Neural crest cell (in vitro differentiated cells): ENCODE measurements at places on chromosomes 12 and 14.

DNA sequence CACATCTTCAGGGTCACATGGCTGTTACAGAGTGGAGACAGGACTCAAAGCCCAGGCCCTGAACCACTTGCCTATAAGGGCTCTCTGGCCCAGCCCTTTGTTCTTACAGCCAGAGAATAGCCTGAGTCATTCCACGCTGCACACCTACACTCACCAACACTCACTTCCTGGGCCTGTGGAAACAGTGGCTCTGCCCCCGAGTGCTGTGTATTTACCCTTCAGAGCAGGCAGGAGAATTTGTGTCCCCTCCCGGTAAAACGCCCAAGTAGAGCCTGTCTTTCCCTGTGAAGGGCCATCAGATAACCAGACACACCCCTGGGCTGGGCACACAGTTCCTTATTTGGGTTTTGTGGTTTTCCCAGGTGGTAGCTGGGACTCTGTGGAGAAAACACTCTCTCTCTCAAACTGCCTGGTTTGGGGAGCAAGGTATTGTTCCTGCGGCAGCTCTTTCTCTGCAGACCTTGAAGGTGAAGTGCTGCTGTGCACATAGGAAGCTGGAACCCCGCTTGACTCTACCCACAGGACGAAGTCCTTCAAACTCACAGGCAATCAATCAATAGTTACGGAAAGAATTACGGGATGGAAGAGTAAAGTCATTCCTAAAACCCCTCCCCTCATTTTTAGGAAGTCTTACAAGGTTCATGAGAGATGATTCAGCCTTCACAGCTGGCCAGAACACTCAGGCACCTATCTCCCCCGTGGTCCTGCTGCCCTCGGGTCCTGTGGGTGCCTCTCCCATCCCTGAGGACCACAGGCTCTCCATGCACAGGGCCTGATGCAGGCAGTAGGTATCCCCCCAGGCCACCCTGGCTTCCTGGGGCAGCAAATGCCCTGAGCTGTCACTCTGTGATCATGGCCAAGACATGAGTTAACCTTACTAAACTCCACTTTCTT, 20.3 kb downstream of the FIGNL2 start:
- no peak for DNase-seq

- DNase-seq: no peak
These were observed 47.7 kb downstream of the NOC4L start for GRCh38 chr12:132191715-132192553.

DNA sequence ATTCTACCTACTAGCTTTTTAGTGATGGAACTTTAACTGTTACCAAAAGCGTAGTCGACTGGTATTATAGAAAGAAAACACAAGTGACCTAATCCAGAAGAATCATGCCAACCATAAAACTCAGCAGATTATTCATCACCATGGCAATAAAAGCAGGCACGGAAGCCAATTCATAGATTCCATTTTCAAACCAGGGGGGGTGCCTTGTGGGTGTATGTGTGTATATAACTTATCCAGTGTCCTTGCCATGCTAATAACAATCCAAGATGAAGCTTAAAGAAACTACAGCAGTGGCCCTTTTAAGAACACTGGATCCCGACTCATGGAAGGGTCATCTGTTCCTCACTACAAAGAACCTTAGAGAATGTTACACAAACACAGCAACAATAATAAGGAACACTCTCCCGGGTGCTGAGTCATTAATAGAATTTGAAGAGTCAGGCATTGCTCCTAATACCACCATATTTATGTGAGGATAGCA, 61.0 kb downstream of the EPS8 start:
- no peak for DNase-seq

- no peak for DNase-seq
These were observed 95.4 kb downstream of the CHGA start for GRCh38 chr14:93018366-93018765.

GRCh38 chr14:100620255-100621100, 33.3 kb upstream of the BEGAIN start:
- DNase-seq: no peak
